ENCODE measurements at places on chromosomes 7 and 10.
A peak's percentile ranks its signal among the peaks of the same experiment; 100 is the strongest.

DNA sequence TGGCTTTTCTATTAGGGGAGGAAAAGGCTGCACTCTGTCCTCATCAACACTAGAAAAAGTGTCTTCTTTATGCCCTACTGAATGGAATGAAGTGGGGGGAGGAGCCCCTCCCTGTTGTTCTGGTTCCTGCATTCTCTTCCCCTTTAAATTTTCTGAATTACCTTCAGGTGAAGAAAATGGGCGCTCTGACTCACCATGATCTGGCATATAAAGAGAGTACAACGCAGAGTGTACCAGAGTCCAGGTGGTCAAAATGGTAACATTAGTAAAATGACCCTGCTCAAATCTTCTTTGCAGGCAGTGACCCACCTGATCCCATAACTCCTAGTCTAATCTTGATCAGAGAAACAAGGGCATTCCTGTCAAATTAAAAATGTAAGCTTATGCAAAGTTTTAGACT lies 80.7 kb downstream of the THSD7A start:
- DNase-seq: no peak

- no peak for DNase-seq
Observed at GRCh38 chr7:47039089-47039648, 542.7 kb downstream of the TNS3 start.

GRCh38 chr10:119831656-119832055 lies 41.0 kb downstream of the MCMBP start:
- DNase-seq: no peak

DNA sequence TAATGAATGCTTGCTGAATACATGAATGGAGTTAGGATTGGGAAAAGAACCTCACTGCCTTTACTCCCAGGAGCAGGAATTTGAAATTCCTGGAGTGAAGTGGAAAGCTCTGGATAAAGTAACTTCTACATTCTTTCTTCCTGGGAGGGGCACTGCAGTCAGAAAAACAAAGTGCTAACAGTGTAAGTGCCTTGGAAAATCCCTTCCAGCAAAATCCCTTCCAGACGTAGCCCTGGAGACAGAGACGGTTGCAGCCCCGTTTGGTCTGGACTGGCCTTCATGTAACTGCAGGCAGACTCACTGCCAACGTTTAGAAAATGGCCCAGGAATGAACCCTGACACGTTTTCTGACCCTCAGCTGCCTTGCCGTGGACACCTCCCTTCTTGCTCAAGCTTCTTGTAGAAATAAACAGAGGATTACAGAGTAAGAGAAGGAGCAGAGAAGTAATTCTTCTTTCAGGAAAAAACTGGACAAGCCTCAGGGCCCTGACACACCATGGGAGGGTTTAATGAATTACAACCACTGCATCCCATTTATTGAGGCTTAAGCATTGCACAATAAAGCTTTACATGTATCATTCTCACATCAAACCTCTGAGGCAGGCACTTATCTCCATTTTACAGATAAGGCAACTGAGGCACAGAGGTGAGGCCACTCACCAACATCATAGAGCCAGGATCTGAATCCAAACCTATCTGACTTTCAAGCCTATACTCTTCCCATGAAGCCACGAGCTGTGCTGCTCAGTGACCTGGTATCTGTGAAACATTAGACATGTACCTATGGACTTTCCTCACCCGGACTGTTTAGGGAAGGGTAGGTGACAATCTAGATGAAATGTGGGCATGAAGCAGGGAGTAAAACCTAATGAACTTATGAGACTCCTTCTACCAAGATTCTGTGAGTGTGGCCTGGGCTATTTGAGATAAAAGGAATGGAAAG lies 7.8 kb downstream of the ITPRIP start:
- peak; percentile 92 for DNase-seq

DNA sequence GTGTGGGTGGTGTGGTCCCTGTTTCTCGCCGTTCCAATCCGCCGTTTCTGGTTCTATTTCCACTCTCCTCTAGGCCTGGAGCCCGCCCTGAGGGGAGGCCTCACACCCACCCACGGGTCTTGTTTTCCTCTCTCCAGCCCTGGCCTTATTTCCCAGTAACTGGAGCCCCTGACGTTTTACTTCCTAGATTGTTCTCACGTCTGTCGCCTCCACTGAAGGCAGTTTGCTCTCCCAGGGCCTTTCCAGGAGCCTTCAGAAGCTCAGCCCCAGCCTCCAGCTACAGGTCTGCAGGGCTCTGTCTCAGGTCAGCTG lies 30.6 kb downstream of the CFAP46 start:
- no peak for DNase-seq

- DNase-seq: no peak
Observed at GRCh38 chr7:157674027-157674714, 337.4 kb downstream of the DNAJB6 start.

DNA sequence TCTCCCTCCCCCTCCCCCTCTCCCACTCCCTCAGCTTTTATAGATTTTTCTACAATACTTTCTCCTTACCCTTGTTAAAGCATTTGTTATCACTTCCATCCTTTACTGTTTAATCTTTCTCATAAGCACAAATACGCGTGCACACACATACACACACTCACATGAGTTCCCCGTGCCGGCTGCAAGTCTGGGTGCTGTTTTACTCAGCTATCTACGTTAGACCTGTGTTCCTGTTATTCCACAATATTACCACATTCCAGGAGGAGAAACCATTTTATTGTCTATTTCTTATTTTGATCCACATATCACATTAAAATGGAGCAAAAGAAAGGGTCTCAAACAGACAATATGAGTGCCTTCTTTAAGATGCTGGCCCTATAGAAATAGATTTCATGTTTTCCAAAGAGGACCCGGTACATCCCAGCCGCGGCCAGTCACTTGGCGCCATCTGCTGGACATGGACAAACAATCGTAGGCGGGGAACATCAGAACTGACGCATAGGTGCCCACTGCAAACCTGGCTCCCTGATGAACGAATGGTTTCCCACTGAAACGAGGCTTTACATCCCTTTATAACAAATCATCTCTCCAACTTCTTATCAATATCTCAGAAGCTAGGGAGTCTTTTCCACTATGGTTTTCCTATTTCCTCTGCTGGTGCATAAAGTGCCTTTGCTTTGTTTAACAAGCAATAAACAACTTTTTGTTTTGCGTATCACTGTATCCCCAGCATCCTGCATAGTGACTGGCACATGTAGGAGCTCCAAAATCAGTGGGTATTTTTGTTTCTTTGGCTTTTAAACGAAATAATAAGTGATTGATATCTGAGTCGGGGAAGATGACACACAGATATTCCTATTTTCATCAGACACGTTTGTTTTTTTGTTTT lies 25.2 kb upstream of the OPTN start:
- DNase-seq: peak; percentile 51

DNA sequence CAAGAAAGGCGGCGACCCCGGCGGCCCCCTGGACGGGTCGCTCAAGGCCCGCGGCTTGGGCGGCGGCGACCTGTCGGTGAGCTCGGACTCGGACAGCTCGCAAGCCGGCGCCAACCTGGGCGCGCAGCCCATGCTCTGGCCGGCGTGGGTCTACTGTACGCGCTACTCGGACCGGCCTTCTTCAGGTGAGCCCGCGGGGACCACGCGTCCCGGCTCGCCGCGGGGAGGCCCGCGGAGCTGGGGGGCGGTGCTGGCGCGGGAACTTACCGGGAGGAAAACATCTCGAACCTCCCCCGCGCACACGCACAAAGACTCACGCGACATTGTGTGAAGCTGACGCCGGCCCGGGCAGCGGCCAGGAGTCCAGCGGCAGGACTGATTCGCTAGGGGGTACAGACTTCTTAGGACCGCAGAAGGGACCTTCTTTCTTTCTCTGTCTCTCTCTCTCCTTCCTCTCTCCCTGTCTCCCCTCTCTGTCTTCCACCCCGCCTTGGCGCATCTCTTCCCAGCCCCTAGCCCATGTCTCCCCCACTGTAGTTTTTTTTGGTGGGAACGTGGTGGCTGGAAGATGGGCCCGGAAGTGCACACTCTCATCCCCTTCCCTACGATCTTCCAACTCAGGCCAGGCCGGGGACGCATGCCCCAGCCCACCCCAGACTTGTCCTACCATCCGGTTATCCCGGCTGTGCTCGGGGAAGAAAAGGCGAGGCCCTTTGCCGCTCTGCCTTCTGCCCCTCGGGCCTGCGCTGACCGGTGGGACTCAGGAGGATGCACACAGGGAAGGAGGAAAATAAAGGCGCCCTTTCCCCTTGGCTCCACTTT lies 1.2 kb downstream of the EN2 start:
- no peak for DNase-seq

DNA sequence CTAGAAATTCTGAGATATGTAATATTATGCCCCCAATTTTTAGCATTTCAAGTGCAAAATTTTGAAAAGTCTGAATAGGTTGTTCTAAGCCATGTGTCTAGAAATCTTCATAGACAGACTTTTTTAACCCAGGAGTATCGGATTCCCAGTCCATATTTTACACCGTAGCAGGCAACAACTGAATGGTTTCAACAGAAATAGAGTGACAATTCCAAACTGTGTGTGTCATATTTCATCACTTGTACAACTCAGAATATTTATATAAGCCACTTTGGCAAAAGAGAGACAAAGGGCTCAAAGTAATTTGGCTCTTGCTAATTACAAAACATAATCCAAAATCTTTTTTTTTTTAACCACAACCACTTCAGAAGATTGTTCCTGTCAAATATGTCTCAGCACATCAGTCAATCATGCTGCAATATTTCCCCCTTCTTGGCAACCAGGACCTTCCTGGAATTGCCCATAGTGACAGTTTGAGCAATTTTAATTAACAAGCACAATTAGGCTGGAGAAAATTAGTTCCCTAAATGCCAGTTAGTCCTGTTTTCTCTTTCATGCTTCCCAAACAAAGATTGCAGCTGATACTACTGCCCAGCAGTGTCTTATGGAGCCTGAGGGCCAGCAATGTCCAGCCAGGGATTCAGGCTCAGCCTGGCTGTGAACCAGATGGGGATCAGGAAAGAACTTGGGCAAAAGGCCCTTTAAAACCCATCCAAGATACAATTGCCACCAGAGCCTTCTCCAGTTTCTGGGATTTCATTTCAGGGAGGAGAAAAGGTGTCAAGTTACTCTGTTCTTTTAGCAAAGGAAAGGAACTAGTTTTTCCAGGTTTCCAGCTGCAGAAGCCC lies 533.3 kb upstream of the GHITM start:
- no peak for DNase-seq

DNA sequence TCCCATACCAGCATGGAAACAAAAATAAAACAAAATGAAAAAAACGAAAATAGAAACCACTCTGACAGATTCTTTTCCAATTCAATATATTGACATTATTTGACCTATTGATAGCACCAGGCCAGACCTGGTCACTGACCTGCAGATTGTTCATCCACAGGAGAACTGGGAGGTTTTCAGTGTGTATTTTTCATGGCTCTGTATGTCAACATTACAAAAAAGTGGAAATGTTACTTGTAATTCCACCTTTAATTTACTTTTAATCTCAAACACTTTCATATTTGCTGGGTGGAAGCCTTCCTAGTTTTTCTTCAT lies 2.9 kb downstream of the HKDC1 start:
- no peak for DNase-seq

GRCh38 chr10:30542001-30542894 lies 87.3 kb downstream of the LYZL2 start:
- DNase-seq: no peak

DNA sequence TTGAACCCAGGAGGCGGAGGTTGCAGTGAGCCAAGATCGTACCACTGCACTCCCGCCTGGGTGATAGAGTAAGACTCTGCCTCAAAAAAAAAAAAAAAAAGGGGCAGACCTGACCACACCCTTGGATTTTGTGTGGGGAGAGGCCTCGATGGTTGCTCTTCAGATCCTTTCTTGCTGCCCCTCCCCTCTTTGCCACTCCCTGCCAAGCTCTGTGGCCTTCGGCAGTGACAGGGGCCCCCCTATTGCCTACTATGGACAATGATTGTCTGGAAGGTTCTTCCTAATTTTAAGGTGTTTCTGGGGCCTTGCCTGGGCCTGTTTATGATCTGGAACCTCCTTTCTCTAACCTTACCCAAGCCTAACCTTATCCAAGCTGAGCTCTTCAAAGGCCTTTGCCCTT lies 795 bp downstream of the PRF1 start:
- DNase-seq: no peak

DNA sequence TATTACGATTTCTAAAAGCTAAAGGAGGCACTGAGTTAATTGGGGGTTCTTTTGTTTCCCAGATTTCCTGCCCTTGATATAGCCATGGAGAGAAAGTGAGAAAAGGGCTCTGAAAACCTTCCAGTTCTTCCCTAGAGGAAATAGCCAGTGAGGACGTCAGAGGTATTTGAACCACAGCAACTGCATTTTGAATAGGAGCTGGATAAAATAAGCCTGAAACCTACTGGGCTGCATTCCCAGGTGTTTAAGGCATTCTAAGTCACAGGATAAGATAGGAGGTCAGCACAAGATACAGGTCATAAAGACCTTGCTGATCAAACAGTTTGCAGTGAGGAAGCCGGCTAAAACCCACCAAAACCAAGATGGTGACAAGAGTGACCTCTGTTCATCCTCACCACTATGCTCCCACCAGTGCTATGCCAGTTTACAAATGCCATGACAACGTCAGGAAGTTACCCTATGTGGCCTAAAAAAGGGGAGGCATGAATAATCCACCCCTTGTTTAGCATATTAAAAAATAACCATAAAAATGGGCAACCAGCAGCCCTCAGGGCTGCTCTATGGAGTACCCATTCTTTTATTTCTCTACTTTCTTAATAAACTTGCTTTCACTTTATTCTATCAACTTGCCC lies 85.1 kb upstream of the FRMD4A start:
- no peak for DNase-seq

DNA sequence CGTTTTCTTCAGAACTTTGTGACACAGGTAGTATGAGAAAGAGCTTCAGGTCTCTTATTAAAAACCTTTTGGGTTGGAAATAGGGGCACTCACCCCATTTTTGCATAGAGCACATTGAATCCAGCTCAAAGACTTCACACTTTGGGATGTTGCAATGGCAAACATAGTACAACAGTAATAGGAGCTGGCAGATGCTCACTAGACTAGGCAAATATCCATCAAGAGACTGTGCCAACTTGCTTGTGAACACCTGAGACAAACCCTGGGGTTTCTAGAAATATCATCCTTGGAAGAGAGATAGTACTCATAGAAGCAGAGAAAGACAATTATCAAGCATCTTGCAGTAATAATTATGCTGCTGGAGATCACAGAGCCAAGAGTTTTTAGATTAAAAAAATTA lies 280.0 kb downstream of the CACNA2D1 start:
- DNase-seq: no peak

GRCh38 chr7:91414734-91415133 lies 150.5 kb downstream of the FZD1 start:
- DNase-seq: no peak

GRCh38 chr10:54159924-54160323 lies 641.1 kb downstream of the PCDH15 start:
- DNase-seq: no peak

GRCh38 chr10:359093-359492 lies 223.8 kb downstream of the ZMYND11 start:
- DNase-seq: no peak
